Activated CD8-positive, alpha-beta T cell treated with anti-CD3 and anti-CD28 coated beads for 36 hours (primary cell): ENCODE measurements at places on chromosomes 16 and 17. TPM values are rescaled to one million over a fixed set of nuclear protein-coding genes. Genes with fewer than 3 reads are reported as not detected.

- H3K36me3 ChIP-seq = no peaks in the 10 kb centered on the region
- H3K27me3 ChIP-seq = no peaks in the 10 kb centered on the region
- H3K4me1 ChIP-seq = peaks cover 25% of the 10 kb centered on the region
- H3K27ac ChIP-seq = no peak overlapping the region
These were observed 5.7 kb upstream of the HOXB2 start for GRCh38 chr17:48550502-48551213.

- DNase-seq = peak; percentile 65
- H3K36me3 ChIP-seq = no peaks in the 10 kb centered on the region
- H3K4me1 ChIP-seq = peaks cover 22% of the 10 kb centered on the region
- no peaks in the 10 kb centered on the region for H3K27me3 ChIP-seq
- H3K27ac ChIP-seq = no peak overlapping the region
- H3K4me3 ChIP-seq = no peak overlapping the region
These were observed 7.2 kb upstream of the MYCBPAP start for GRCh38 chr17:50501054-50501453.

Gene PNMT
- total RNA-seq = 0.40 TPM

DNA sequence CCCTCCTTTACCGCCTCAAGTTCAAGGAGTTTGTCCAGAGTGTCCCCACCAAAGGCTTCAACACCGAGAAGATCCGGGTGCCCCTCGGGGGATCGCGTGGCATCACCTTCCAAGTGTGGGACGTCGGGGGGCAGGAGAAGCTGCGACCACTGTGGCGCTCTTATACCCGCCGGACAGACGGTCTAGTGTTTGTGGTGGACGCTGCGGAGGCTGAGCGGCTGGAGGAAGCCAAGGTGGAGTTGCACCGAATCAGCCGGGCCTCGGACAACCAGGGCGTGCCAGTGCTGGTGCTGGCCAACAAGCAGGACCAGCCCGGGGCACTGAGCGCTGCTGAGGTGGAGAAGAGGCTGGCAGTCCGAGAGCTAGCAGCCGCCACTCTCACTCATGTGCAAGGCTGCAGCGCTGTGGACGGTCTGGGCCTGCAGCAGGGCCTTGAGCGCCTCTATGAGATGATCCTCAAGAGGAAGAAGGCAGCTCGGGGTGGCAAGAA, 1.1 kb downstream of the ARL4D start:
- no peak for DNase-seq
- H3K36me3 ChIP-seq = no peaks in the 10 kb centered on the region
- H3K27me3 ChIP-seq = no peaks in the 10 kb centered on the region
- H3K4me3 ChIP-seq = peak overlapping the region; percentile 89
- no peak overlapping the region for H3K27ac ChIP-seq
- peaks cover 19% of the 10 kb centered on the region for H3K4me1 ChIP-seq
